ENCODE measurements at places on chromosomes 13 and 19. TPM values are rescaled to one million over a fixed set of nuclear protein-coding genes. Genes with fewer than 3 reads are reported as not detected.

The DCT gene
- not detected for total RNA-seq

The ZNF527 gene
- total RNA-seq, result 4.0 TPM

The PRR36 gene
- total RNA-seq, result not detected

The HIPK4 gene
- not detected for total RNA-seq

The FAM216B gene
- total RNA-seq, result not detected

The POU4F1 gene
- total RNA-seq, result 2.6 TPM

The P2RY11 gene
- total RNA-seq, result 2.2 TPM

The GIPC3 gene
- total RNA-seq, result 0.53 TPM

The ZNF433 gene
- 2.4 TPM for total RNA-seq

The SIGLEC12 gene
- total RNA-seq, result not detected

The CALR gene
- 1,409 TPM for total RNA-seq

The SMIM44 gene
- not detected for total RNA-seq

The RASIP1 gene
- 70.1 TPM for total RNA-seq

The SMAD9 gene
- total RNA-seq, result 5.0 TPM

The C1QTNF9 gene
- total RNA-seq, result not detected

The SAE1 gene
- total RNA-seq, result 246 TPM

The PTH2 gene
- total RNA-seq, result not detected

The MCF2L gene
- total RNA-seq, result under 0.01 TPM

The SH2D3A gene
- 0.20 TPM for total RNA-seq

The RDH8 gene
- not detected for total RNA-seq

The LIM2 gene
- total RNA-seq, result not detected

The ZNF69 gene
- 11.1 TPM for total RNA-seq

The ZFP28 gene
- total RNA-seq, result 10.4 TPM

The C2CD4C gene
- 0.20 TPM for total RNA-seq

The NLRP4 gene
- not detected for total RNA-seq

The SYNE4 gene
- under 0.01 TPM for total RNA-seq

The IZUMO2 gene
- total RNA-seq, result not detected

All from pulmonary artery endothelial cell (primary cell).